Activated T-cell treated with anti-CD3 and anti-CD28 coated beads, Interleukin-2, amount 50 U/mL, for 72 hours (primary cell): ENCODE measurements at places on chromosomes 16 and 17.
A peak's percentile ranks its signal among the peaks of the same experiment; 100 is the strongest.

DNA sequence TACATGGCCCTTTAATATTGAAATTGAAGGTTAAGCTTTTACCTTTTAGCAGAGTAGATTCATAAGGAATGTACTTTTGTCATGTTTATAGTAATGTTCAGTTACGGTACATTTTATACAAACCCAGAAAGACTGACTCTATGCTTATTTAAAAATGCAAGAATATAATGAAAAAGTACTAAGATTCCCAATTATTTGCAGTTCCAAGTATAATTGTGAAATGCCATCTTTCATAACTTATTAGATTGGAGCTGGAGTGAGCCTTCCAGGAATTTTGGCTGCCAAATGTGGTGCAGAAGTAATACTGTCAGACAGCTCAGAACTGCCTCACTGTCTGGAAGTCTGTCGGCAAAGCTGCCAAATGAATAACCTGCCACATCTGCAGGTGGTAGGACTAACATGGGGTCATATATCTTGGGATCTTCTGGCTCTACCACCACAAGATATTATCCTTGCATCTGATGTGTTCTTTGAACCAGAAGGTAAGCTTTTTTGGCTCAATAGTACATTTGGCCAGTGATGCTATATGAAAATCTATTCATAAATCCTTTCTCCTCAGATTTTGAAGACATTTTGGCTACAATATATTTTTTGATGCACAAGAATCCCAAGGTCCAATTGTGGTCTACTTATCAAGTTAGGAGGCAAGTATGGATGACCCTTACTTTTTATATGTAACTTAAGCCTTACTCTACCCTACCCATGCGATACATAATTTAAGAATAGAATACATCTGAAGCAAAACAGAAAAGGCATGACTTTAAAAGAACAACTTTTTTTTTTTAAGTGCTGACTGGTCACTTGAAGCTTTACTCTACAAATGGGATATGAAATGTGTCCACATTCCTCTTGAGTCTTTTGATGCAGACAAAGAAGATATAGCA, 4.2 kb downstream of the SRSF2 start:
- no peak for DNase-seq

DNA sequence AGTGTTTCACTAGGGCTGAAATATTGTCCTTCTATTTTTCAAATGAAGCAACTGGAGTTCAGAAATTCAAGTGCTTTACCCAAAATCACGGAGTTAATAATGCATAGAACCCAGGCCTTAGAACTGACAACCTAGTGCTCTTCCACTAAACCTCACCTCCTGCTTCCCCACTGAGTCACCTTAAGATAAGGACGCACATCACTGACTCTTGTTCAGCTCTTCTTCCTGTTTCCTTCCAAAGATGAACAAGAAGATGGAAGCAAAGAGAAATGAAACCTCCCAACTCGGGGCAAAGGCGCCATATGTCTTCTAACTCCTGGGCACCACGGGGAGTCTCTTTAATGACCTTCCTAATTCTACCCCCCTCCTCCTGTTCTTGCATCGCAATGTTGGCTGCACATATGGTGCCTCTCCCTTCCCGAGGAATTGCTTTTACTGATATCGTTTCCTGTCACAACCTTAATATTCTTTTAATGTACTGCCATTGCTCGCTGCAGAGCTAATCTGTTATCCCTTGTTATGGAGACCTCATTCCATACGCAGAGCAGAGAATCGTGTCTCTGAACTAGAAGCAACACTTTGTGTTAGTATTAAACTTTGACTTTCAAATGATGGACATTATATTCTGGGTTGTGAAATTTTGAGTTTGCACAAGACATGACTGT, 591.4 kb downstream of the TMEM114 start:
- no peak for DNase-seq

GRCh38 chr16:23107936-23108335, 41.3 kb downstream of the USP31 start:
- no peak for DNase-seq

GRCh38 chr16:57627184-57627871, 1.1 kb upstream of the ADGRG1 start:
- no peak for DNase-seq

DNA sequence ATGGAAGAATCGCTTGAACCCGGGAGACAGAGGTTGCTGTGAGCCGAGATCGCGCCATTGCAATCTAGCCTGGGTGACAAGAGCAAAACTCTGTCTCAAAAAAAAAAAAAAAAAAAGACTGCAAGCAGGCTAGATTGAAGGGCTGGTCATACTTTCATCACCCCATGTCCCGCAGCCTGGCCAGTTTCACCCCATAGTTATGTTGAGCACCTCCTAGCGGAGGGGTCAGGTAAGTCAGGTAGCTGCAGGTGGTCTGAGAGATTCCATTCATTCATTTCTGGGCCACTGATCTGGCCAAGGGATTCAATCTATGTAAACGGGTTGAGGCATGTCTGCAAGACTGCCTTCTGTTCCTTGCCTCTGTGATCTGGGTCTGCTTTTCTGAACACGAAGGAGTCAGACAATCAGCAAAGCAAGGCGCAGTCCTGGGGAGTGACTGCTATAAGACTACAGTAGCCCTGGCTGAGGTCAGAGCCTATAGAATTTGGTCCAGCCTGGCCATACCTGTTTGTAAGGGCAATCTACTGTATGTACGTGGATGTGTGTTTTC, 23.6 kb upstream of the BPTF start:
- no peak for DNase-seq

- DNase-seq = peak; percentile 10
Observed at GRCh38 chr16:68642436-68643101, 2.5 kb upstream of the CDH3 start.

GRCh38 chr17:61075988-61076387, 323.7 kb upstream of the TBX2 start:
- no peak for DNase-seq

- DNase-seq = no peak
Observed at GRCh38 chr16:80028581-80029380, 428.2 kb upstream of the MAF start.

DNA sequence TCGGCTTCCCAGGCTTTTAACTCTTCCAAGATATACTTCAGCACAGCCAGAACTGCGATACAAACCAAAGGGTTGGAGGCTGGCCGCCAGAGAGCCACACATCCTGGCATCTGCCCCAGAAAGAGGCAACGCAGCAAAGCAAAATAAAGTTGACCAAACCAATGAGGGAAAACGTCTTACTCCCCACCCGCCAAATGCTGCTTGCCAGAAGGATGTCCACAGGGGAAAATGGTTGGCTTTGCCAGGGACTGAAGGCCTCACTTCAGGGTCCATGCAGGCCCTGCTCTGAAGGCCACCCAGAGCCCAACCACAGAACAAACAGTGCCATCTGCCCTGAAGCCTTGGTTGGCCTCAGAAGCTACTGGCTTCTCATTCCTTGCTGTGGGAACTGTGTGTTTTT, 15.0 kb downstream of the CACNG1 start:
- DNase-seq = no peak

GRCh38 chr16:85579191-85579590, 33.9 kb upstream of the GSE1 start:
- no peak for DNase-seq

DNA sequence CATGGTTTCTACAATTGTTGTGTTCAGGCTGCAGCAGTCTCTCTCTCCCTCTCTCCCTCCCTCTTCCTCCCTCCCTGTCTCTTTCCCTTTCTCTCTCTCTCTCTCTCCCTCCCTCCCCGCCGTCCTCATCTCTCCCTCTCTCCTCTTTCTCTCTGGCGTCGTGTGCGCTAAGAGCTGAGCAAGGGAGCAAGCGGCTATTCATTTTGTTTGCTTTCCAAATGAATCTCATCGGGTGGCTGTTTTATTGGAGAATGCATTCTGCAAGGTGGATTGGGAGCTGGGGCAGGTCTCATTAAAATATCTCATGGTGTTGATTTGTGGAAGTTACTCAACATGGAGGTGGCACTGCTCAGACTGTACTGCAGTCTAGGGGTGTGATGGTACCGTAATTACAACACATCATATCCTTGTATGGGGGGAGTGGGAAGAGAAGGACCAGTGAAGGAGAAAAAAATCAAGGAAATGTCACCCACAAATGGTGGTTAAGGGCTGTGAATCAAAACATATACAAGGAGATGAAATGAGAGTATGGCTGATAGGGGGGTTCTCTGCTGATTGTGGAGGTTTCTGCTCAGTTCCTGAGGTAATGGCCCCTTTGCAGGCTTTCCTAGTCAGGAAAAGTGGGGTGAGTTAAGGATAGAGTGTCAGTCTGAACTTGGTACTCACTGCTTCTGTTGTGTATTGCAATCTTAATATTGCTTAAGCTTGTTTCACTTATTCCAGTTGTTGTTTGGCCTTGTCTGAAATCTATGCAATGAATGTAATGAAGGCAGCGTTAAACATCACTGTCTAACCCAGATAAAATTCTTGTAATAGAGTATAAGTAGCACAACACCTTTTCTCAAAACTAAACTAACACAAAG, 2.7 kb downstream of the MSL1 start:
- no peak for DNase-seq

GRCh38 chr16:20879175-20880040, 20.8 kb downstream of the DCUN1D3 start:
- peak; percentile 10 for DNase-seq

DNA sequence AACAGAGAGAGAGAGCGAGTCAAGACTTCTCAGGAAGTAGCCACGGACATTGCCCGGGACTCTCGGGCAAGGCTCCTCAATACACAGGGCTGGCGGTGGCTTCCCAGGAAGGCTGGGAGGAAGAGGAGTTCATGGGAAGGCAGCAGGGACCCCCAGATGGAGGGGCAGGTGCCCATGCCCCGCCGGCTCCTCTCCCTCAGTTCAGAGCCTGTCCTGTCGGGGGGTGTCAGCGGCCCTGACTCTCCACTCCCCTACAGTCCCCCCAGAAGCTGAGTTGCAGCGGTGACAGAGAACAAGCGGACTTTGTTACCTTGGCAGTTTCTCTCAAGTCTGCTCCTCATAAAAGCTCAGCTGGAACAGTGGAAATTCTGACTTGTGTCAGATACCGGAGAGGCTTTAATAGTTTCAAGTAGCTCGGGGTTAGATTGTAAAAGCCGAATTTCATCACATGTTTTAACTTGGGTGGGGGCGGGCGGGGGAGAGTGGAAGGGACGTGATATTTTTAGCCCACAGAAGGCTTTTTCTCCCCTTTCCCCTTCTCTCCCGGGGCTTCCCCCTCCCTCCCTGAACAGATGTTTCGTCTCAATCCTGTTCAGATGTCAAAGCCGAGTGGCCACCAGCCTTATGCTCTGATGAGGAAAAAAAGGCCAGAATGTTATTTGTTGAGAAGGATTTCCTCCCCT, 65.2 kb downstream of the NKD1 start:
- no peak for DNase-seq

GRCh38 chr16:78689536-78689935, 590.1 kb downstream of the WWOX start:
- no peak for DNase-seq

- DNase-seq = no peak
Observed at GRCh38 chr16:73051226-73051625, 3.3 kb upstream of the ZFHX3 start.

DNA sequence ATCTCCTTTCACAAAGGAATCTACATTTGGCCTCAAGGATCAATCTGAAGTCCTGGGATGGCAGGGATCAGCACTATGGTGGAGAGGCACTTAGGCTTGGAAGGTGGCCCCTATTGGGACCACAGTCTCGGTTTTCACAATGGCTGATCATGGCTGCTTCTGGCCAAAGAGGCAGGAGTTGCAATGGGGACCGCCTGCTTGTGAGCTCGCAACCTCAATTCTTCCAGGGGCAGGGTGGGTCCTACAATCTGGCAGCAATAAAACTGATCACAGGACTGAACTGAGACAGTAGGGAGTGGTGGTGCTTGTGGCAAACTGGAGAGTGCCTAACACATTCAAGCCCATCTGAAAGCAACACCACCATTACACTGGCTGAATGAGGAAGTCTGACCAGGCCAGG, 83.1 kb downstream of the NETO2 start:
- no peak for DNase-seq

GRCh38 chr17:2138761-2139160, 83.9 kb downstream of the HIC1 start:
- DNase-seq = no peak

DNA sequence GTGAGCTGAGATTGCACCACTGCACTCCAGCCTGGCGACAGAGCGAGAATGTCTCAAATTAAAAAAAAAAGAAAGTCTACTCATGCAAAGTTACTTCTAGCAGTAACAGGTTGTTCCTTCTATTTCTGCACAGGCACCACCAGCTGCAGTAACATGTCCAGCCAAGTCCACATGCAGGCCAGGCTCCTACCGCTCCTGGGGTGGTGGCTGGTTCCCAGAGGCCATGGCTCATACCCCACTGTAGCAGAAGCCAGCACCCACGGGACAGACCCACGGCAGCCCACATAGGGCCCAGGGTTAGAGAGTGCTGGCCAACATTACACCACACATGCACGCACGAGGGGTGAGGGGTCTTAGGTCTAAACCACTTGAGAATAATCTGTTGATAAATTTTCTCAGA, 26.7 kb upstream of the TRAP1 start:
- DNase-seq = no peak

- peak; percentile 48 for DNase-seq
Observed at GRCh38 chr16:56932721-56933619, 1.0 kb downstream of the HERPUD1 start.

DNA sequence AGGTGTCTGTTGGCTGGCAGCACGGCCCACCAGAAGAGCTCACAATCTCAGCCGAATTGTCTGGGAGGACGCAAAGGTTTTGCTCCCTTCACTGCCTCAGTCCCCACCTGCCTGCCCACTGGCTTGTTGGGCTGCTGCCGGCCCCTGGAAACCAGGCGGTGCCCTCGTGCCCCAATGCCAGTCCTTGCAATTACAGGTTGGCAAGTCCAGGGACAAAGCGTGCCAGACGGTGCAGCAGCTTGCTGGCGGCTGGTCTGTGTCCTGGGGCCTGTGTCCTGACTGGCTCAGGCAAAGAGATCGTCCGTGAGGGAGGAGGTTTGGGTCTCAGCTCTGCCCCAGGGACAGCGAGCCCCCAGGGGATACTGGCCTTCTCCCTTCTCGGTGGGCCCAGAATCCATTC, 24.6 kb upstream of the SPNS2 start:
- DNase-seq = no peak

- DNase-seq = no peak
Observed at GRCh38 chr16:89290887-89291286, 73.4 kb downstream of the ZNF778 start.

DNA sequence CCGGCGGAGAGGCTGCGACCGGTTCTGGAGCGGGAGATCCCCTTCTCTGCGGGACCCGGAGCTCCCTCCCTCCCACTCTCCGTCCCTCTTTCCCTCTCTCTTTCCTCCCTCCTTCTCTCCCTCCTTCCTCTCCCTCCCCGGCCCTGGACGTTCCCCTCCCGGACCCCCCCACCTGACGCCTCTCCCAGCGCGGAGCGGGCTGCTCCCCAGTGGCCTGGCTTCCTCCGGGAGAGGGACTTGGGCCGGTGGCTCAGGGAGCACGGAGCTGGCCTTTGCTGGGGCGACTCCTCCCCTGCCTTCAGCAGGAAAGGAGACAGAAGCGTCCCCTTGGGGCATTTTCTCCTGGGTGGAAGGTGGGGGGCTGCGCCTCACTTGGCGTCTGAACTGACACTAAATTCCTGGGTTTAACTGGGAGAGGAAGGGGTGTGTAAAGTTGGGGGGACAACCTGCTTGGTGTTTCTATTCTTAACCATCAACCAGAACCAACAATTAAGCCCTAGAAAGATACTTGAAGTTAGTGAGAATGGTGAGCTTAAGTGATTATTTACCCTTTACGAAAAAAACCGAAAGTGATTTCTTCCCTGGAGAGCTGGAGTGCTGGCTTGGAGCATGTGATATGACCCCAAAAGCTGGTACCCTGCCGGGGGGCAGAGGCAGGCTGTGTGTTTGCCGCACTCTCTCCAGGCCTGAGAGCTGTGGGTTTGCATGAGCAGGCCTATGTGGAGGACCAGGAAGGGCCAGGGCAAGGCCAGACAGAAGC, 775 bp downstream of the SPIRE2 start:
- no peak for DNase-seq

GRCh38 chr17:61379457-61380216, 20.0 kb upstream of the TBX2 start:
- no peak for DNase-seq
